ENCODE measurements at places on chromosomes 6 and 20.
A peak's percentile ranks its signal among the peaks of the same experiment; 100 is the strongest.

GRCh38 chr20:40329321-40329720, 359.7 kb downstream of the MAFB start:
- no peak for DNase-seq

DNA sequence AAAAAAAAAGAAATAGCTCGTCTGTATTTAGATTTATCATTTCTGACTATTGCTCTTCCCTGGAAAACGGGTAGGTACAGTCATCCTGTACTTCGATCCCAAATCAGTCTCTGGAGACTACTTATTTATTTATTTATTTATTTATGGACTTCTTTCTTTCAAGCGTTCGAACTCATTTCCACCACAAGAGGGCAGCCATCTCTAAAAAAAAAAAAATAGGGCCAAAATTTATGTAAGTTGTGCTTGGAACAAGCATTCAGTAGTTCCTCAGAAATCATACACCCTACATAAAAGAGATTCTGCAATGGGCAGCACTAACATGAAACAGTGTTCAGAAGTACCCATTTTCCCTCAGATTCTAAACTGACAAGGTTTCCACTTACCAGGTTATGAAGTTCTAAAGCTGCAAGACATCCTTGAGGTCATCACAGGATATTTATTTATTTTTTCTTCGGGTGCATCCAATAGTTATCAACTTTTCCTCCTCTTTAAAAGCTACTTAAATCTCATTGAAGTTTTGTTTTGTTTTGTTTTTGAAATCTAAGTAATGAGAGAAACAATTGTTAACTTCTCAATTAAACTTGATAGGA, 1.9 kb upstream of the BMP2 start:
- peak; percentile 64 for DNase-seq

- DNase-seq: no peak
Measured at GRCh38 chr6:11692451-11693376, 85.9 kb downstream of the ADTRP start.

DNA sequence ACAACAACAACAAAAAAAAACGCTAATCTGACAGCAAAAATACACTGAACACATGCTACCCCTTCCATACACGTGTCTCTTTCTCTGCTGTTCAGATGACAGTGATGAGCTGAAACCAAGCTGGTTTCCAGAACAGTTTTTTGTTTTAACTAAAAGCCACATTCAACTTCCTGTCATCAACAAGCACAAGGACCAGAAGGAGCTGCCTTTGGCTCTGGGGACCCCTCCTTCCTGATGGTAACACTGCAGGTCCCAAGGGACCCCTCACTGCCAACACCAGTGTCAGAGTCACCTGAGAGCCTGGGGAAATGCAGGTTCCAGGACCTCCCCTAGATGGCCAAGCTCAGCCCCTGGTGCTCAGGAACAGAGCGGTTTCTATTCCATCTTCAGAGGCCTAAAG, 6.0 kb downstream of the CST7 start:
- no peak for DNase-seq

DNA sequence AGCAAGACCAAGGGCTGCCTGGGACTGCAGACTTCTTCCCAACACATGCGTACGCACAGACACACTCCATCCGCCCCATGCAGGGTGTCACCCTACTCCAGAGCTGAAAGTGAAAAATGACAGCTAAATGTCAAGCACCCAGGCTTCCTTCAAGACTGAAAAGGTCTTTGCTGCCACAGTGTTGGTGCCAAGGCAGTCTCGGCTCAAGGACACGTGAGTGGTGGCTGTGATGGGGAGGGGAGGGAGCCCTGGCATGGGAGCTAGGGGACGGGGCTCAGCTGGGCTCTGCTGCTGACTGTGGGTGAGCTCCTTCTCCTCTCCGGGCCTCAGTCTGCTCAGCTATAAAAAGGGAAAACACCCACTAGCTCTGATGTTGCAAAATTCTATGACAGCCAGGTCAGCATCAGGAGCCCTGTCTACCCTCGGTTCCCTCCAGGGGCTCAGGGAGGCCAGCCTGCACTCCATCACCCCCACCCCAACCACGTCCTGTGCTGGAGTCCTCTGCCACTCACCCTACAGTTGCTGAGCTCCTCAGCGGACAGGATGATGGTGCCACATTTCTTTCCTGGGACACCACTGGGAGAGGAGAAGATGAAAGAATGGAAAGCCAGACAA, 47.6 kb downstream of the CPNE5 start:
- DNase-seq: no peak

GRCh38 chr6:15250187-15251168, 4.6 kb downstream of the JARID2 start:
- DNase-seq: no peak

GRCh38 chr20:35446356-35447078, 8.5 kb upstream of the GDF5 start:
- DNase-seq: peak; percentile 20

DNA sequence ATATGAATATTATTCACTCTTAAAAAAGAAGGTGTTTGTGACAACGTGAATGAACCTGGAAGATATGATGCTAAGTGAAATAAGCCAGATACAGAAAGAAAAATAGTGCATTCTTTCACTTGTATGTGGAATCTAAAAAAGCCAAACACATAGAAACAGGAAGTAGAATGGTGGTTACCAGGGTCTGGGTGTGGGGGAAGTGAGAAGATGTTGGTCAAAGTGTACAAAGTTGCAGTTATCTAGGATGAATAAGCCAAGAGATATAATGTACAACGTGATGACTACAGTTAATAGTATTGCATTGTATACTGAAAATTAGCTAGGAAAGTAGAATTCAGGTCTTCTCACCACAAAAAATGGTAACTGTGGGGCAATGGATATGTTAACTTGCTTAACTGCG, 151.1 kb upstream of the HCRTR2 start:
- no peak for DNase-seq

Data from ELR (cell line).